AG08395 (cell line): ENCODE measurements at places on chromosomes 3 and 15.

GRCh38 chr15:74322558-74323180 is 44.8 kb downstream of the CYP11A1 start:
- DNase-seq = peak; percentile 77

GRCh38 chr15:94666553-94666952 is 435.2 kb downstream of the MCTP2 start:
- no peak for DNase-seq

DNA sequence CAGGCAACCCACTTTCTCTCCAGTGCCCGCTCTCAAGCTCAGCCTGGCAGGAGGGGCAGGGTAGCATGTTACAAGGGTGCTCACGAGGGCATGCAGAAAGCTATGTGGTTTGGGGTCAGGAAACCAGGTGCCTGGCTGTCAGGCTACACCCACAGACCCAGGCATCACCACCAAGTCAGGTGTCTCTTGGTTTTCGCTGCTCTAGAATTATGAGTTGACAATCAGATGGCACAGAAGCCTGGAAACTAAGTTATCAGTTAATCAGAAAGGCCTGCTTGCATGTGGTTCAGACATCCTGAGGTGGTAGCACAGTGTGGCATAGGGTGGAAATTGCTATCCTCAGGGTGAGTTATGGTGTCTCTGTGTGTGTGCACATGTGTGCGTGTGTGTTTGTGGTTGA is 16.2 kb upstream of the CCR9 start:
- DNase-seq = no peak

GRCh38 chr3:77530870-77531269 is 491.0 kb downstream of the ROBO2 start:
- peak; percentile 75 for DNase-seq

- peak; percentile 40 for DNase-seq
These were observed 425 bp upstream of the FYTTD1 start for GRCh38 chr3:197749315-197749600.

GRCh38 chr15:49223536-49224274 is 53.7 kb downstream of the GALK2 start:
- DNase-seq = no peak

- DNase-seq = no peak
These were observed 113.8 kb upstream of the TGFBR2 start for GRCh38 chr3:30492322-30493192.
